Heart left ventricle (tissue), 16 donors: ENCODE measurements at places on chromosomes 13 and 19. TPM values are rescaled to one million over a fixed set of nuclear protein-coding genes. Genes with fewer than 3 reads are reported as not detected.
A peak's percentile ranks its signal among the peaks of the same experiment; 100 is the strongest.

The PTGIR gene
- 7.7 TPM for total RNA-seq

DNA sequence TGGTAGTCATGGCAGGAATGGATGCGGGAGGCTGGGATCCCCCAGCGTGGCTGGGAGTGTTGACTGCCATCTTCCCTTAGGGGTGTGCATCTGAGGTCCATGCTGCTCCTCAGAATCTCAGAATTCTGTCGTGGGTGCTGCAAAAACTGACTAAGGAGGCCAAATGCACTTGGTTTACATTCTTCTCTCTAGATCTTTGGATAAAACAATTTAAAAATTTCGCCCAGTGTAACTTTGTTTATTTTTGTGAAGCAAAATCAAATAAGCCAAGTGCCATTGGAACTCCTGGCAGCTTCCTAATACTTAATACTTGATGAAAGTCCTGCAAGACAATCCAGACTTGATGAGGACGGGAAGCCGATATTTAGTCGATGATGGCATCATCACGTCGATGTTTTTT lies 27.8 kb upstream of the TM9SF2 start:
- H3K4me3 ChIP-seq, result no peak overlapping the region
- DNase-seq, result no peak
- H3K4me1 ChIP-seq, result no peaks in the 10 kb centered on the region
- H3K27ac ChIP-seq, result no peak overlapping the region

DNA sequence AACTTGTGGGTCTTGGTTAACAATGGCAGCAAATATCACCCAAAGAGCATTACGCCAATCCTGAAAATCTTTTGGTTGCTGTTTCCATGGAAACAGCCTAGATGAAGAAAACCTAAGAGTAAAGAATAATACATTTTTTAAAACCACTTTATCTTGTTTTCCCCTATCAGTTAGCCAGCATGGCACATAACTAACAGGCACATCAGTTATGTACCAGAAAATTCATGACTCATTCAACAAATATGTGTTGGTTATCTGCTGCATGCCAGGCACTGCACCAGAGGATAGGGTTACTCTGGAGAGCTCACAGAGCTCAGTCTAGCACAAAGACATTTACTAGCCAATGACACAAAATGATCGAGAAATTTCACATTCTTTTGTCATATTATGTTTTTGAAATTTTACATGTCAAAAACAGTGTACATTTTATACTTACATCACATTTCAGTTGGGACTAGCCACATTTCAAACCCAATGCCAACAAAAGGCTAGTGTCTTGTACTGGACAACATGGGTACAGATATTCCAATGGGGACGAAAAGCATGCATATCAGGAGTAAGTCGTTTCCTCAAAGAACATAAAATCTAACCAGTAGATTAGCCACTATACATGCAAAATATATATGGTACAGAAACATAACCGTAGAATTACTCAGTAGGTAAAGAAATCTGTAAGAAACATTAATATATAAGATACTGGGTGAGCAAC lies 20.3 kb downstream of the LNX2 start:
- H3K36me3 ChIP-seq, result no peaks in the 10 kb centered on the region
- no peaks in the 10 kb centered on the region for H3K4me1 ChIP-seq
- H3K27me3 ChIP-seq, result no peaks in the 10 kb centered on the region
- no peak overlapping the region for H3K27ac ChIP-seq

The GARIN5B gene
- total RNA-seq, result not detected

DNA sequence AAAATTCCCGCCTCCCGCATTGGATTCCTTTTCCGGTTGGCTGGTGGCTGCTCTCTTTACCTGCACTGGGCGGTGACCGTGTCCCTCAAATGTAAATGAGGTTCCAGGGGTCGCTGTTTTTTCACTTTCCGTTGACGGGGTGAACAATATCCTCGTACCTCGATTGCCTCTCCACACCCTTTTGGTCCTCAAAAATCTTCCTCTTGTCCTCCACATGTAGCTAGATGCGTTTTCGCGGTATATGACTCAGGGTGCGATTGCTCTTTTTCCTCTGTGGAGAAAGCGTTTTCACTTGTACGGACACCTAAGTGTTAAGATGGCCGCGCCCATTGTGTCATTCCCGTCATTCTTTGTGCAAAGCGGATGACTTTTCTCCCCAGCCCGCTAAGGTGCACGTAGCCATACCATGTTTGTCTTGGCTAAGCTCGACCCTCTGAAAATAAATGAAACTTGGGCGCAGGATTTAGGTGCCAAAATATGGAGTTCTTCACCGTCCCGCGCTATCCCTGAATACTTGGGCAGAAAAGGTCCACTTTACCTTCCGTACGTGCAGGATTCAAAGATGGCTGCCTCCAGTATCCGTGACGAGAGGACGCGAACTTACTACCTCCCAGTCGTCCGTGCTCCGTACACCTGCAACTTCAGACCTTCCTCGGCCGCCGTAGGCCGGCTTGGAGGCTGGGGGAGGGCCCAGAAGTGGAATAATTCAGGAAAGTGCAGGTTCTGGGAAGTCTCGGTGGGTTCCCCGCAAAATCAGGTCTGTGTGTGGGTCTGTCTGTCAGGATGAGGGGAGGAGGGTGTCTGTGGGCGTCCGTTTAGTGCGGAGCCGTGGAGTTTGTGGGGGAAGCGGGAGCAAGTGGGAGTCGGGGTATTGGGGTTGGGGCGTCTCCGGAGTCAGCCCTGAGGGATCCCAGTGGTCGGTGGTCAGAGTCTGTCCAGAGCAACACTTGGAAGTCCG lies at the start of gene ZNF613:
ZNF613 (plus strand) TSS at position 689 of the 958 bp plus-strand sequence. CDS start 8,749 bp downstream, outside the sequence.
- H3K36me3 ChIP-seq, result peaks cover 29% of the 10 kb centered on the region
- DNase-seq, result peak; percentile 91
- peak within 1 kb of the TSS; percentile 90 for H3K4me3 ChIP-seq
- no peaks in the 10 kb centered on the region for H3K27me3 ChIP-seq
- H3K27ac ChIP-seq, result peak within 1 kb of the TSS; percentile 84

DNA sequence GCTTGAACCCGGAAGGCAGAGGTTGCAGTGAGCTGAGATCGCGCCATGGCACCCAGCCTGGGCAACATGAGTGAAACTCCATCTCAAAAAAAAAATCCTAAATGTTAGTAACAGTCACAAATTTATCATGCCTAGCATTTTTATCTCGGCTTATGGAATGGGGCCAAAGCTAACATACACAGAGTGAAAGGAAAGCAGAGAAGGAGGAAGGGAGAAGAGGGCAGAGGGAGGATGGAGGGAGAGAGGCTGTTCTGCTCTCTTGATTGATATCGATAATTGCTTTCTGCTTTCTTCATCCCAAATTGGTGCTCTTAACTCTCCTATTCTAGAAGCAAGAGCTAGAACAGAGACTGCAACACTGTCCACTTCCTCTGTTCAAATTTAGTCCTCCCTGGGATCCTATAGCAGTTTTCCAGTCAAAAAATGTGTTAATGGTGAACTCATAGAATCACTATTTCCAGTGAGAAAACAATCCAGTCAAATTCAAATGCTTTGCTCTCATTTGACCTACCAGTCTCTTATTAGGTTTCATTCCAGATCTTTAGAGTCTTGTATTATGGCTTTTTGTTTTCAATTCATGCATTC lies 15.8 kb upstream of the TUBGCP3 start:
- no peak overlapping the region for H3K4me3 ChIP-seq
- peaks cover 9% of the 10 kb centered on the region for H3K4me1 ChIP-seq
- H3K36me3 ChIP-seq, result no peaks in the 10 kb centered on the region
- DNase-seq, result no peak

DNA sequence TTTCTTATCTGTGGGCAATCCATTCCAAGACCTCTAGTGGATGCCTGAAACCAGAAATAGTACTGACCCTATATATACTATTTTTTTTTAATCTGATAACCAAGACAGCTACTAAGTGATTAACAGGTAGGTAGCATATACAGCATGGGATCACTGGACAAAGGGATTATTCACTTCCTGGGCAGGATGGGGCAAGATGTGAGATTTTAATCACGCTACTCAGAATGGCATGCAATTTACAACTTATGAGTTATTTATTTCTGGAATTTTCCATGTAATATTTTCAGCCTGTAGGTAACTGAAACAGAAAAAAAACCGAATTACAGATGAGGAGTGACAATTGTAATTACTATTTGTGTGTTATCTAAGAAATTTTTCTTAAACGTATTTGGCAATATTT lies 41.2 kb downstream of the ZIC2 start:
- H3K4me1 ChIP-seq, result no peaks in the 10 kb centered on the region
- DNase-seq, result no peak
- H3K36me3 ChIP-seq, result no peaks in the 10 kb centered on the region
- H3K4me3 ChIP-seq, result no peak overlapping the region
- H3K27me3 ChIP-seq, result no peaks in the 10 kb centered on the region
- H3K27ac ChIP-seq, result no peak overlapping the region

DNA sequence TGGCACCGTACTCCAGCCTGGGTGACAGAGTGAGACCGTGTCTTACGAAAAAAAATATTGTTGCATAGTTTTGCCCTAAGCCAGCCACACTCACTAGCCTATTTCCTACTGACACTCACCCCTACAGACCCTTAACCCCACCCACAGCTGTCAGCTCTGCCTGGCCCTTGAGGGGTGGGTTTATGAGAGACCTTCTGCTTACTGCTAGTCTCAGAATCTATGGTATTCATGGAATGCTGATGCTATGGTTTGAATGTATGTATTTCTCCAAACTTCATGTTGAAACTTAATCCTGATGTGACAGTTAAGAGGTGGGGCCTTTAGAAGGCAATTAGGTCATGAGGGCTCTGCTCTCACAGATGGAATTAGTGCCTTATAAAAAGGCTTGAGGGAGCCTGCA lies 79.2 kb upstream of the LRCH1 start:
- H3K4me1 ChIP-seq, result no peaks in the 10 kb centered on the region
- H3K27me3 ChIP-seq, result no peaks in the 10 kb centered on the region
- no peaks in the 10 kb centered on the region for H3K36me3 ChIP-seq
- H3K27ac ChIP-seq, result no peak overlapping the region
- no peak overlapping the region for H3K4me3 ChIP-seq

DNA sequence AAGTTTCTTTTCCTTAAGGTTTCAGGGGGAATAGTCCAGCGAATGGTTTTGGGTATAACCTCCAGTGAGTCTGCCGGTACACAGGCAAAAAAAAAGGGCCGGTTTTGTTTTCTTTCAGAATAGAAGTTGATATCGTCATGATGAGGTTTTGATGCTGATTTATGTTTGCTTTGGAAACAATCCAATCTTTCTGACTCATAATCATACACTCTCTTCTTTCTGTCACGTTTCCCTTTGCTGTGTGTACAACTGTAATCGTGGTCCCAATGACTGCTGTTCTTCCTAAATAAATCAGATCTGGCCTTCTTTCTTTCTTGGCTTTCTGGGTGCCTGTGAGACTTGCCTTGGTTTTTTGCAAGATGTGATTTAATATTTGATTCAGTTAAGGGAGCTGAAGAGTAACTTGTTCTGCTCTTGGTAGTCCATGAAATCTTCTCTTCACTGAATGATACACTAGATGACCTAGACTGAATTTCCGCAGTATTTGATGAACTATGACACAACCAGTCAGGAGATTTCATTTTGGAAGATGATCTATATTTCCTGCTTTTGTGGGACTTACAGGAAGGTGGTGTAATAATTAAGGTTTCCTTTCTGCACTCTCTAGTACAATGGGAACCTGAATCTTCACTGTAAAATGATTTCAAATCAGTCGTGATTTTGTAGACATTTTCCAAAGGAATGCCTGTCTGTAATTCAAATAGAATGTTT lies 34.9 kb upstream of the METTL21C start:
- H3K4me3 ChIP-seq, result no peak overlapping the region
- H3K27ac ChIP-seq, result no peak overlapping the region
- H3K4me1 ChIP-seq, result no peaks in the 10 kb centered on the region
- H3K27me3 ChIP-seq, result no peaks in the 10 kb centered on the region
- no peaks in the 10 kb centered on the region for H3K36me3 ChIP-seq
- no peak for DNase-seq

The C1QTNF9 gene
- 2.1 TPM for total RNA-seq

The DKKL1 gene
- total RNA-seq, result not detected
